ENCODE measurements at places on chromosomes 1 and 21.
A peak's percentile ranks its signal among the peaks of the same experiment; 100 is the strongest.

DNA sequence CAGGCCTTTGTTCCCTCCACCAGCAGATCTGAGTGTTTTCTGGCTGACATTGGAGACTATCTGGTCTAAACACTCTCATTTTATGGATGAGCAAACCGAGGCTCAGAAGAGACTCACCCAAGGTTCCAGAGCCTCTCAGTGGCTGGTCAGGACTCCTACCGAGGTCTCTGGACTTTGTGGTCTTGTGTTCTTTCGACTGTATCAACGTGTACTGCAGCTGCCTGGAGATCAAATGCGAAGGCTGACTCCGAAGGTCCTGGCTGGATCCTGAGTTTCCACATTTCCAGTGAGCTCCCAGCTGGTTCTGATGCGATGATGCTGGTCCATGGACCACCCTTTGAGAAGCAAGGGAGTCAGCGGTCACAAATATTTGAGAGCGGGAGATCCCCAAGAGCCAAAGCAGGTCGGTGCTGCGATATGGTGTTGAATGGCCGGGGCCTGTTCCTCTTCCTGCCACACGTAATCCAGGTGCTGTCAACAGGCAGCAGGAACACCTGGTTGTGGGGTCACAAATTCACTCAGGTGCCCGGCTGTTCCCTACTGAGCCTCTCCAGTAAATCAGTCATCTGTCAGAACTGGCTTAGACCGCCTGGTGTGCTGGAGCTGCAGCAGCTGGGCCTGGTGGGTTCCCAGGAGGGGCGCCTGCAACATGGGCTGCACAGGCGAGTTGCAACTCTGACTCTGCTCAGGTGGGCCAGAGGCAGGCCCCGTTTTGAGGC lies 94.8 kb upstream of the USP24 start:
- ATAC-seq: no peak

DNA sequence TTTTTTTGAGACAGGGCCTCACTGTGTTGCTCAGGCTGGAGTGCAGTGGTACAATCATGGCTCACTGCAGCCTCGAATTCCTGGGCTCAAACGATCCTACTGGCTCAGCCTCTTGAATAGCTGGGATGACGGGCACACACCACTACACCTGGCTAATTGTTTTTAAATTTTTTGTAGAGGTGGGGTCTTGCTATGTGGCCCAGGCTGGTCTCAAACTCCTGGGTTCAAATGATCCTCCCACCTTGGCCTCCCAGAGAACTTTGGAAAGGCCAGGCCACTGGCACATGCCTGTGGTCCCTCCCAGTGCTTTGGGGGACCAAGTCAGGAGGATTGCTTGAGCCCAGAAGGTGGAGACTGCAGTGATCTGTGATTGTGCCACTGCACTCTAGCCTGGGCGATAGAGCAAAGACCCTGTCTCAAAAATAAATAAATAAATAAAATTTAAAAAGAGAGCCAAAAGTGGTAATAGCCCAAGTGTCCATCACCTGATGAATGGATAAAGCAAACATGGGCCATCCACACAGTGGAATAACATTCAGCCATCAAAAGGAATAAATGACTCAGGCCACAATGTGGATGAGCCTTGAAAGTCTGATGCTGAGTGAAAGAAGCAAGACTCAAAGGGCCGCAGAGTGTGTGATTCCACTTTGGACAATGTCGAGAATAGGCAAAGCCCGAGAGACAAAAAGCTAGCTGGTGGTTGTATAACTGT lies 40.8 kb downstream of the PRSS38 start:
- ATAC-seq: no peak

DNA sequence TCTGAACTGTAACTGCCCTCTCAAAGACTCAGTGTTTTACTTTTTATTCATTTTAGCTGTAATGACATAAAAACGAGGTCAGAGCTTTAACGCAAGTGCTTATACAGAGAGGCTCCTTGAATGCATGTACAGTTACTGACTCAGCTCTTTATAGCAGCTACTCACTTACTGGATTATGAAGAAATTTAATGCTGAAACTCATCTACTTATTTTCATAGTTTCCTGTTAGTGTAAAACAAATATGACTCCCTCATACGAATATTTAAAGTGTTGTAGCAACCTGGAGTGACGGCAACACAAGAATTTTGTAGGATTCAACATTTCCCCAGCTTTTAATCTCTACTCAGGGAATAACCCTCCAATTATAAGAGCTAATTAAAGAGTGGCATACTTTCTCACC lies 32.7 kb downstream of the ADSS2 start:
- ATAC-seq: no peak

- ATAC-seq: peak; percentile 50
Measured at GRCh38 chr1:58155418-58156123, 391.0 kb downstream of the OMA1 start.

GRCh38 chr1:86151427-86151826 lies 5.1 kb downstream of the COL24A1 start:
- no peak for ATAC-seq

DNA sequence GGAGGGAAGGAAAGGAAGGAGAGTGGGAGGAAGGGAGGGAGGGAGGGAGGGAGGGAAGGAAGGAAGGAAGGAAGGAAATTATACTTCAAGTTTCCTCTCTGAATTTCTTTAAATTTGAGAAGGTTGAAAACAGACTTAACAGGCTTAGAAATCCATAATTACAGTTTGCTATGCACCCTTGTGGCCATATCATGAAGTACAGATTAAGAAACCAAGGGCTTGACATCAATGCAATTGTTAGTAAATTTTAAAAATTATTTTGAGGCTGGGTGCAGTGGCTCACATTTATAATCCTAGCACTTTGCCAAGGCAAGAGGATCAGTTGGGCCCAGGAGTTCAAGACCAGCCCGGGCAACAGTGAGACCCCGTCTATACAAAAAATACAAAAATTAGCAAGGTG lies 14.4 kb downstream of the ANP32E start:
- no peak for ATAC-seq

DNA sequence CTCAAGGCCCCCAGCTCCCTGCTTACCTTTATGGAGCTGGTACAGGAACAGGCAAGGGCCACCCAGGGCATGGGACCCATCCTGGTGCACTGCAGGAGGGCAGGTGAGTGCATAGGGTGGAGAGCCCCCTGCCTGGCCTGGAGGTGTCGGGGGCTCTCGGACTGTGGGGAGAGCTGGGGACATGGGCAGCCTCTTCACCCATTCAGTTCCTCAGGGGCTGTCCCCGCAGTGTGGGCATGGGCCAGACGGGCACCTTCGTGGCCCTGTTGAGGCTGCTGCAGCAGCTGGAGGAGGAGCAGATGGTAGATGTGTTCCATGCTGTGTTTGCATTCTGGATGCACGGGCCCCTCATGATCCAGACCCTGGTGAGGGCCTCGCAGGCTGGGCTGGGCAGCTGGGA lies 7.3 kb upstream of the LGR6 start:
- no peak for ATAC-seq

- no peak for ATAC-seq
Measured at GRCh38 chr1:26162220-26162709, 3.4 kb downstream of the FAM110D start.

- ATAC-seq: peak; percentile 21
Measured at GRCh38 chr21:39006571-39007311, 176.5 kb downstream of the PSMG1 start.

- ATAC-seq: no peak
Measured at GRCh38 chr1:41835485-41835884, 83.2 kb downstream of the HIVEP3 start.

GRCh38 chr1:101005183-101005582 lies 20.4 kb downstream of the DPH5 start:
- ATAC-seq: no peak

- ATAC-seq: no peak
Measured at GRCh38 chr1:196774603-196775002, at the start of gene CFHR3. TSS of gene CFHR3 (plus strand) at chr1:196774840. CDS start at chr1:196774887, 47 bp downstream.

GRCh38 chr21:27047658-27048314 lies 80.9 kb upstream of the ADAMTS5 start:
- peak; percentile 41 for ATAC-seq

DNA sequence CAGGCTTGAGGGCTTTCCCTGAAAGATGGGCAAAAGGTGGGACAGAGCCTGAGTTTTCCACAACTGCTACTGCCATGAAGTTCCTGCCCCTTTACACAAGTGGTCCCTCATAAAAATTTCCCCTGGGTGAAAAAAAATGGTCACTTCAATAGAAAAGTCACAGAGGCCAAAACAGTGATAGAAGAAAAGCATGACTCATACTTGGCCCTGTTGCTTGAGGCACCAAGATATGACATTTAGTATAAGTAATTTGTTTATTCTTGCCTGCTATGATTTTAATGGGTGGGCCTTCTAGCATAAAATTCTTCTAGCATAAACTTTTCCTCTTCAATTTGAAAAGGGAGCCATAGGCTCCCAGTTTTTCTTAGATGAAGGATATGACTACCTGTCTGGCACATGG lies 280.2 kb downstream of the DPYD start:
- ATAC-seq: no peak

DNA sequence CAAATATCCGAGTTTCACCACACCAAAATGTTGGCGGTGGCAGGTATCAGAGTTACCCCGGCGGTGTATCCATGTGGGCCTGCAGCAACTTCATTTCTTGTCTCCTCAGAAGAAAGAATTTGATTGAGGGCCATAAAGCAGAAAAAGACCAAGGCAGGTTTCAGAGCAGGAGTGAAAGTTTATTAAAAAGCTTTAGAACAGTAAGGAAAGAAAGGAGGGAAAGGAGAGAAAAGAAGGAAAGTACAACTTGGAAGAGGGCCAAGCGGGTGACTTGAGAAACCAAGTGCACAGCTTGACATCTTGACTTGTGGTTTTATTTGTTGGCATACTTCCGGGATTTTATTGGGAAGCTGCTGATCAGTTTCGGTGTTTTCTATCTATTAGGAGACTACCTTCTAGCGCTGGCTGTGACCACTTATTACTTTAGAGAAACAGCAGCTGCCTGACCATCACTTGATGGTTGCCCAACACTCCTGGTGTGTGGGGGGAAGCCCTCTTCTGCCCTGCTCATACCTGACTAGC lies 75.5 kb upstream of the RAB3GAP2 start:
- ATAC-seq: no peak

DNA sequence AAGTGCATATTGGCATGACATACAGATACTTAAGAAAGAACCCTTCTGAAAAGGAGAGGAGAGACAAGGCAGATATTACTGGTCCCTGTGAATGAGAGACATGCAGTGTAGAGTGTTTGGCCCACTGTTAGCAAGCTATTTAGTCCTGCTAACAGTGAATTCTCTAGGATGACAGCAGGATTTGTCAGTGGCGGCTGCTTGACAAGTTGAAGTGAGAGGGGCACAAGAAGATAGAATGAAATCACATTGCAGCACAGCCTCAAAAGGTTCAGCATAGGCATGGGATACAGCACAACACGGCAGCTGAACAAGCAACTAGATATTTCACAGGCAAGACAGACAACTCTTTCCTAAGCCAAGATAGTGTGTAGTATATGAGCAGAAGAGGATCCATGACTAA lies 407.9 kb downstream of the PLA2G4A start:
- no peak for ATAC-seq

DNA sequence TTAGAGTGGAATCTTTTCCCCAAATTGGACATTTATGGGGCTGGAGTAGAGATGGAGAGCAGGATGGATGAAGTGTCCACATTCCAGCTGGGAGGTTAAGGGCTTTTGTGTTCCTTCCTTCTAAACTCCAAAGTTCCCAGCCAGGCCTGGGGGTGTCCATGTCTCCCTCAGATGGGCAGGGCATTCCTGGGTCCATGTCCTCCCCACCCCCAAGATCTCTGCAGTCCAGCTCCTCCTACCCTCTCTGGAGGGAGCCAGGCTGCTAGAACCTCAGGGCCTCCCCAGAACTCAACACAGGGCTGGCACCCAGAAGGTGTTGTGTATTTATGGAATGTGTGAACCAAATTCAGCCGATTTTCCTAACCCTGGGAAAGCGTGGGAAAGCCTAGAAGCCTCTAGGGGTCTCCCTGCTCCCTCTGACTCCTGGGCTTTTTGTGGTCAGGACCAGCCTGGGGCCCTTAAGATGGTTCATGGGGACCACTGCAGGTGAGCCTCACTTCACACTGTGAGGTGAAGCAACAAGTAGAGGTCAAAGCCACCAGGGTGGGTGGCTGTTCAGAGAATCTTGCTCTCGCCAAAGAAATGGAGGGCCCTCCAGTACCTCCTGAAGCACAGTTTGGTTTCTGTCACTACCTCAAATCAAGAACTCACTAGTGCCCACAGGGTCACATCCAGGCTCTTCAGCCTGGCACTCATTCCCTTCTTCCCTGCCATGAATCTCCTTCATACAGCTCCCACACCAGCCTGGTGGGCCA lies 54.8 kb downstream of the GLIS1 start:
- no peak for ATAC-seq

DNA sequence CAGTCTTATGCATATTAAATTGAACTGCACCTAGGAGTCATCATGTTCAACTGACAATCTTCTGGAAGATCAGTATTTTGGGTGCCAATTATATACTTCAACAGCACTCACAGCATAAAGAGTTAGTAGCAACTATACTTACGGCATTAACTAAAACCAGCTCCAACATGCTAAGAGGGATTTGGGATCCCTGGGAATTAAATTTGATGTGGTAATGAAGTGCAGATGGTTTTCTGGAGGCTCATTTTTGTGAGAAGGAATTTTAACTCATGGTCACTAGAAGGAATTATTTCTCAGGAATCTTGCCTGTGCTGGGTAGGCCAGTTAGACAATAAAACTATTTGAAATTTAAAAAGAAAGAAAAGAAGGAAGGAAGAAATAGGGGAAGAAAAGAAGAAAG lies 18.3 kb downstream of the IFI44 start:
- no peak for ATAC-seq

GRCh38 chr1:178096421-178096820 lies 2.5 kb downstream of the RASAL2 start:
- ATAC-seq: no peak

GRCh38 chr1:29094433-29094832 lies 29.3 kb downstream of the TMEM200B start:
- ATAC-seq: no peak

DNA sequence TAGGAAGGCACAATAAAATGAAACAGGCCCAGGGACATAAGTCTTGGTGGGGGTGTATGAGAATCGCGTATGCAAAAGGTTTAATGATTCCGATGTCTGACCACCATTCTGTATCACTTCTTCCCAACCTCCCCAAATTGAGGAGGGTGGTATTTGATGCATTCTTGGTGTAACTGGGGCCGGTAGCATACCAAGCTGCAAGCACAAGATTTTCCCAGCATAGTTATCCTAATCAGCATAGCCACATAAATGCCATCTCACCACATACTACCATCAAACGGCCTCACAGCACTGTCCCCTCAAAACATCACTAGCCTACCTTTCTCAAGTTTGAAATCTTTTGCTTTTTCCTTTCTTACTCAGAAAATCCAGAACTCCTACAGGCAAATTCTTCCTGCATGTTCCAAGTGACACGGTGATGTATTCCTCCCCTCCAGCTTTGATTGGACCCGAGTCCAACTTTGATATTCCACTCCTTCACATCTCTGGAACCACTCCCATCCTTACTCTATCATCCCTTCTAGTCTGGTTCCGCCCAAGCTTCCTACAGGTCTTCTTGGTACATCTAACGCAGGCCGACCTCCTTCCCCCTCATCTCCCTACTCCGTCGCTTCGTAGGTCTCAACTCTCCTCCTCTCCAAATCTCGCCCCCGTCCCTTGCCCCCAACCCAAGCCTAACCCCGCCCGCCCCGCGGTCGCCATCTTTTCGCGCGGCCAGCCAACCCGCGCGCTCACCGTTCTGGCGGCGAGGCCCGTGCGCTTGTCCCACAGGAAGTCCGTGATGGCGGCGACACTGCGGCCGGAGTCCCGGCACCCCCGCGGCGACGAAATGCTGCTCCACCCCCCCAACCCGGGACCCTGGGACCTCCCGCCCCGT lies 600 bp downstream of the CLK2 start:
- peak; percentile 9 for ATAC-seq
